CD4-positive, alpha-beta T cell treated with Interleukin-6 for 4 hours (primary cell): ENCODE measurements at places on chromosomes 5 and 9.
A peak's percentile ranks its signal among the peaks of the same experiment; 100 is the strongest.

- DNase-seq: no peak
Measured at GRCh38 chr5:167953151-167953798, 338.2 kb upstream of the WWC1 start.

DNA sequence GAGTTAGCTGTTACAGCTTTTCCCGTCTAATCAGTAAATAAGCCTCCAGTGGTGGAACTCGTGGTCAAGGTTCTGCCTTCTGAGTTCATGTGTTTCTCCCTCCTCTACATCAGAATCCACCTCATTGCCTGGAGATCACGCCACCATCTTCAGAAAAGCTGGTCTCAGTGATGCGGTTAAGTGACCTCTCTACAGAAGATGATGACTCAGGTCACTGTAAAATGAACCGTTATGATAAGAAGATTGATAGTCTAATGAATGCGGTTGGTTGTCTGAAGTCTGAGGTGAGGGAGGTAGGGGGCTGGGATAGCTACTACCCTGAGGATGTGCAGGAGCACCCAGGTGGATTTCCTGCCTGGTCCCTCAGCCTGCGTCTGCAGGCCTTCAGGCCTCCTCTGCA is 13.3 kb downstream of the ODF2 start:
- DNase-seq: no peak

- no peak for DNase-seq
Measured at GRCh38 chr9:94613003-94613402, 19.4 kb upstream of the FBP2 start.

DNA sequence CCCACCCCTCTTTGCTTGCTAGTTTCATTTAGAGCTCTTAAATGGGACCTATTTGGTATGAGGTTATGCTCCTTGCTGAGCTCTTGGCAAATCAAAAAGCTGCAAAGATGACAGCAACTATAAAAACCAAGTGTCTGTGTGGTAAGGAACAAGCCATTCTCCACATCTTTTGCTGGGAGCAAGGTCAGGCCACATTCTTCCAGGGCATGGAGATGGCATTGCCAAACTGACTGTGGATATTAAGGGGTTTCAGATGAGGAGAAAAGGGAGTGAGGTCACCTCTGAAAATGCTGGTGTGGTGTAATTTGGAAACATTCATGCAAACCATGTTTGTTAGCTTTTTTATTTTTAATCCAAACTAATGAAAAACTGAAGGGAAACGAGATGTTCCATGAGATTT is 218.8 kb upstream of the IL12B start:
- DNase-seq: no peak

DNA sequence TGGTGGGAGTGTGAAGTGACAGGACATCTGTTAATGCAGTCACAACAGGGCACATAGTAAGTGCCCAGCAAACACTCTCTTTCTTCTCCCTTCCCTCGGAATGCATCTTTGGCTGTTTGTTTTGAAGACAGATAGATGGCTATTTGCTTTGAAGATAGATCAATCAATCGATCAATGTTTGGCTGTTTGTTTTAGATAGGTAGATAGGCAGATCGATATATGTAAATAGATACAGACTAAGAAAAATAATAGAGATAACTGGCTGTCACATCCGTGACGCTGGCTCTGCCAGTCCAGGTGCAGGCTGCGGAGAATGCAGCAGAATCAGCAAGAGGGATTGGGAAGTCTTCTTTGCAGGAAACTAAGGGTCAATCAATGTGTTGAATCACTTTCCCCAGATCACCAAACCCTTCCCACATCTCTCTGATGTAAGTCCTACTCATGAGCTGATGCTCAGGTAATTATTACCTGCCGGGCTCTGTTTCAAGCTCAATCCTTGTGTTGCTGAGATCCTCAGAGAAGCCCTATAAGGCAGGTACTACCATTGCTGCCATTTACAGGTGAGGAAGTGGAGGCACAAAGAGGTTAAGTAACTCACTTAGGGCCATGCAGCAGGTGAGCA is 60.8 kb downstream of the ERGIC1 start:
- no peak for DNase-seq

DNA sequence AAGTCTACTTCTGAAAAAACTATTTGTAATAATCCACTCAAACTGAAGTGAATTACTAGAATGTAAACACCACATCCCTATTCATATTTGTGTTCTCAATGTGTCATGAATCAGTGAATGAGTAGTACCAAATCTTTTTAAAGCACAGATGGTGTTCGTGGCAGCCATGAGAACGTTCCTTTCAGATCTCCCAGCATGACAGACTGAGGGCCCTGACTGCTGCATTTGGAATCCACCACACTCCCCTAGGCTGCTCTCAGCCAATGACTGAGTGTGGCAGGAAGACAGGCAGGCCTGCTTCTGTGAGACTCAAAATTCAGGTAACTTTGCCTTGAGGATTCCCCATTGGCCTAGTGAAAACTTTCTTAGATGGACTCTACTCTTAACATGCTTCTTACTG is 10.9 kb upstream of the JMY start:
- DNase-seq: no peak

DNA sequence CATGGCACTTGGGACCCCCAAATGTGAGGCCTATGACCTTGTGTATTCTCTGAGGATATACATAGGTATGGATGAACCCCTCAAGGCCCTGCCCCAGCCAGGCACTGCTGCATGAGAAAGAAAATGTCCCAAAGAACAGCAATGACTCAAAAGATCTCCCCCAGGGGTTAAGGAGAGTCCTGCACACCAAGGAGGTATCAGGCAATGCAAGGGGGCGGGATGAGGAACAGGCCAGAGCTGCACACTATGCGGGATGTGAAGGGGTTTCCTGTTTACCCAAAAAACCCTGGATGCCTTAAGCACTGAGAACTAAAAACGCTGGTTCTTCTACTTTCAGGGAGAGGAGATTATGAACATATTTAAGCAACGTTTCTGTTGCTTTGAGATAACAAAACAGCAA is 3.4 kb downstream of the RAPGEF1 start:
- DNase-seq: no peak

GRCh38 chr5:158484150-158484549 is 615.6 kb downstream of the EBF1 start:
- DNase-seq: no peak

DNA sequence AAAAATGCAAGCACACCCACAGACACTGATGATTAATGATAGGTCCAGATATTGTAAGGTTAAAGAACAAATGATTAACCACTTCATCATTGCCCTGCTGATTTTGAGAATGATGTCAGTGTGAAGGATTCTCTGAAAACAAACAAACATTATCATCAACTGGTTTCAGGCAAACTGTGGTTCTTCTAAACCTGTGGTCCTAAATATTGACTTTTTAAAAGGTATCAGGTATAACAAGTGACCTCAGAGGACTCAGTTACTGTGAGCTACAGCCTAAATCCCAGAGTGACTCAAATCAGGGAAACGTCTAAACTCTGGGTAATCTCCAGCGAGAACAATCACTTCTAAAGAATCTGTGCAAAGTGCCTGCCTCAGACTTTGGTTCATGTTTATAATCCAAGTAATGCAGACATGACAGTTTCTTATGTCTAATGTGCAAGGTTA is 172.3 kb upstream of the CDH6 start:
- no peak for DNase-seq

GRCh38 chr5:102421647-102422046 is 77.2 kb downstream of the SLCO6A1 start:
- DNase-seq: no peak

DNA sequence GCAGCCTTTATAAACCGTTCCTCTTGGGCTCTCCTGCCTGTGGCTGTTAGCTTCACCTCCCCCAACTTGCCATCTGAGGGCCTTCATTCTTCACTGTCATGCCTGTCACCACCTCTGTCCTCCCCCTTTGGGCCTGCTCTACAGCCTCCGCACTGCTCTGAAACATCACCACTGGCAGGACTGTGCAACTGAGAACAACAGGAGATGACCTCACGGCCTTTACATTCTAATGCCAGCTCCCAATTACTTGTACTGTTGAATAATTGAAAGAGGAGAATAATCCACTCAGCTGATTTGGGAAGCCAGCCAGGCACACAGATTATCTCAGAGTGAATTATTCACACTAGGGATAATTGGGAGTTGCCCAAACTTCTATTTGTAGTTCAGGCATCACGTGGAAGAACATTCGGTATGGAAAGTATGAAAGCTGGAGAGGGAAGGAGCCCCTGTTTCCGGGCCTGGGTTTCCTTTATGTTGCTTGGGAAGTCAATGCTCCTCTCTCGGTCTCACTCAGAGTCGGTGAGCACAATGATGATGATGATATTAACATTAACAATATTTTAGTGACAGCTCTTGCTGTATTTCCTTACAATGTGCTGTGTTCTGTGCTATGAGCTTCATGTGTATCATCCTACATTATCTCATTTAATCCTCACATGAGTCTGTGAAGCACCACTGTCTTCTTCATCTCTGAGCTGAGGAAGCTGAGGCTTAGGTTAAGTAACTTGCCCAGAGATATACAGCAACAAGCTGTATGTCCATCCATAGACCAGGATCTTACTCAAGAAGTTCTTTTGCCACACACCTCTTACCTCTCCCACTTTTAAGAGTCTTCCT is 99.3 kb upstream of the LRRTM2 start:
- no peak for DNase-seq

GRCh38 chr5:170745481-170746071 is 37.9 kb upstream of the GABRP start:
- no peak for DNase-seq

- DNase-seq: no peak
Measured at GRCh38 chr9:137545123-137545522, 5.1 kb downstream of the PNPLA7 start.

DNA sequence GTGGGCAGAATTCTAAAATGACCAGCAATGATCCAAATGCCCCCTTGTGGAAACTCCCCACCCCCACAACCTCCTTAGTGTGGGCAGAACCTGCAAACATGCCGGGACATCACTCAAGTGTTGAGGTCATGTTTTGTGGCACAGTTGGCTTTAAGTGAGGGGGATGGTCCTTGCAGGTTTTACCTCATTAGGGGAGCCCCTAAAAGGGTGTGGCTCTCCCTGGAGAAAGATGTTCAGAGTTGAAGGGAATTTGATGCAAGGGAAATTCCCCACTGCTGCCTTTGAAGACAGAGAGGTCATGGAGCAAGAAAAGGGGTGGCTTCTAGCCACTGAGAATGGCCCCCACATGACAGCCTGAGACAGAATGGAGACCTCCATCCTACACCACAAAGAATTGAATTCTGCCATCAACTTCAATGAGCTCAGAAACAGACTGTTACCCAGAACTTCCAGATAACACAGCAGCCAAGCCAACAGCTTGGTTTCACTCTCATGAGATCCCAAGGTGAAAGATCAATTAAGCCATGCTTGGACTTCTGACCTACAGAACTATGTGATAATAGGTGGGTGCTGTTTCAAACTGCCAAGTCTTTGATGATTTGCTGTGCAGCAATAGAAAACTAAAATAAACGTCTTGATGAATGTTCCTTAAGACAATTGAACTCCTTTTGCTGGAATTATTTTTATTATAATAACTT is 103.4 kb downstream of the MED10 start:
- no peak for DNase-seq

- no peak for DNase-seq
Measured at GRCh38 chr5:124527220-124527991, 219.0 kb downstream of the ZNF608 start.

DNA sequence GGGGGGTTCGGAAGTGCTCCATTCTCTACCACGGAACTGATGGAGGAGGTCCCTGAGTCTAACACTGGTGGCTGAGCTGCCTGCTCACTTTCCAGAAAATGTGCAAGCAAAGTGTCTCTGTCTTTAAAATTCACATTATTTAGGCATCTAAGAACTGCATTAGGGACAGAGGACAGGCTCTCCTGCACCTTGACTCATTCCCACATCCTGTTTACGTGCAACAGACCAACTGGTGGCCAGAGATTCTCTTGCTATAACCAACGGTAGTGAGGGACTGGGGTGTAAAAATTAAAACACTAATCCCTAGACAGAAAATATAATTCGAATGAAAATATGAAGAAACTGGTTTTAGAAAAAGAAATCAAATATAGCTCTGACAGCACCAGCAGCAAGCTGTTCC is 320.9 kb downstream of the IRX2 start:
- DNase-seq: no peak

- peak; percentile 92 for DNase-seq
Measured at GRCh38 chr9:129139993-129140396, 28.8 kb downstream of the PTPA start.

GRCh38 chr5:167489202-167489601 is 802.2 kb upstream of the WWC1 start:
- DNase-seq: no peak
